H1 (cell line): ENCODE measurements at places on chromosomes 16 and 17.

- H3K36me3 ChIP-seq, result no peaks in the 10 kb centered on the region
- no peak overlapping the region for H3K4me3 ChIP-seq
- no peaks in the 10 kb centered on the region for H3K27me3 ChIP-seq
- no peak overlapping the region for H3K27ac ChIP-seq
- DNase-seq, result no peak
- no peaks in the 10 kb centered on the region for H3K4me1 ChIP-seq
Measured at GRCh38 chr16:57013229-57013628, 23.9 kb downstream of the NLRC5 start.

- no peaks in the 10 kb centered on the region for H3K36me3 ChIP-seq
- H3K27me3 ChIP-seq, result no peaks in the 10 kb centered on the region
- no peak overlapping the region for H3K27ac ChIP-seq
Measured at GRCh38 chr17:80743181-80743771, 198.6 kb downstream of the RPTOR start.

GRCh38 chr17:66690166-66690565 is 144.8 kb upstream of the CACNG5 start:
- H3K4me1 ChIP-seq, result no peaks in the 10 kb centered on the region
- no peaks in the 10 kb centered on the region for H3K36me3 ChIP-seq
- H3K27ac ChIP-seq, result no peak overlapping the region
- DNase-seq, result no peak
- no peaks in the 10 kb centered on the region for H3K27me3 ChIP-seq
- no peak overlapping the region for H3K4me3 ChIP-seq

- H3K4me3 ChIP-seq, result no peak overlapping the region
- H3K36me3 ChIP-seq, result no peaks in the 10 kb centered on the region
- peaks cover 76% of the 10 kb centered on the region for H3K27me3 ChIP-seq
- DNase-seq, result no peak
Measured at GRCh38 chr17:61464130-61464842, 12.1 kb downstream of the TBX4 start.

GRCh38 chr17:59757470-59757869 is 50.0 kb downstream of the VMP1 start:
- no peak overlapping the region for H3K4me3 ChIP-seq
- no peaks in the 10 kb centered on the region for H3K36me3 ChIP-seq
- DNase-seq, result no peak
- H3K27ac ChIP-seq, result no peak overlapping the region
- no peaks in the 10 kb centered on the region for H3K27me3 ChIP-seq
- H3K4me1 ChIP-seq, result peaks cover 6% of the 10 kb centered on the region

DNA sequence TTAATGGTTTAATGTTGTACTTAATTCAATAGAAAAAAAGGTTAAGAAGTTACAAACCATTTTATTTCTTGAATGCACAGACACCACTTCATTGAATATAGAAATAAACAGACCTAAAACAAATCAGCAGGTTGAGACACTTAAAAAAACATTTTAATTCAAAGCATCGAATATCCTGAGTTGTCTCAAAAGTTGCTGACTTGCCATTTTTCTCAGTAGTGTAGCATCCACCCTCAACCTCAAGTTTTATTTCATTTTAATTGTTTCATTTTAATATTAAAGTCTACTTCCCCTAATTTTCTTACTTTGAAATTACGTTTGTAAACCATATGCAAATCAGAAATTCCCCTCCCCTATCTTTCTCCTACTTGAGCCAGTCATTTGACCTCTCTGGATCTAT is 5.8 kb upstream of the MED13 start:
- no peak overlapping the region for H3K4me3 ChIP-seq
- H3K4me1 ChIP-seq, result peaks cover 3% of the 10 kb centered on the region
- H3K36me3 ChIP-seq, result no peaks in the 10 kb centered on the region
- H3K27me3 ChIP-seq, result no peaks in the 10 kb centered on the region
- DNase-seq, result no peak

- no peak for DNase-seq
- no peak overlapping the region for H3K4me3 ChIP-seq
- no peaks in the 10 kb centered on the region for H3K4me1 ChIP-seq
Measured at GRCh38 chr16:46658925-46659324, 30.1 kb downstream of the VPS35 start.

- H3K4me1 ChIP-seq, result peaks cover 31% of the 10 kb centered on the region
- H3K27ac ChIP-seq, result no peak overlapping the region
- no peak for DNase-seq
- H3K4me3 ChIP-seq, result no peak overlapping the region
- no peaks in the 10 kb centered on the region for H3K36me3 ChIP-seq
Measured at GRCh38 chr16:1914084-1914608, 4.1 kb downstream of the HS3ST6 start.

- H3K27ac ChIP-seq, result no peak overlapping the region
- no peak overlapping the region for H3K4me3 ChIP-seq
- H3K36me3 ChIP-seq, result peaks cover 67% of the 10 kb centered on the region
- no peaks in the 10 kb centered on the region for H3K27me3 ChIP-seq
- DNase-seq, result no peak
- peaks cover 3% of the 10 kb centered on the region; the same call in 1 of the 2 replicates for H3K4me1 ChIP-seq
Measured at GRCh38 chr17:28907709-28908475, 5.0 kb upstream of the DHRS13 start.

DNA sequence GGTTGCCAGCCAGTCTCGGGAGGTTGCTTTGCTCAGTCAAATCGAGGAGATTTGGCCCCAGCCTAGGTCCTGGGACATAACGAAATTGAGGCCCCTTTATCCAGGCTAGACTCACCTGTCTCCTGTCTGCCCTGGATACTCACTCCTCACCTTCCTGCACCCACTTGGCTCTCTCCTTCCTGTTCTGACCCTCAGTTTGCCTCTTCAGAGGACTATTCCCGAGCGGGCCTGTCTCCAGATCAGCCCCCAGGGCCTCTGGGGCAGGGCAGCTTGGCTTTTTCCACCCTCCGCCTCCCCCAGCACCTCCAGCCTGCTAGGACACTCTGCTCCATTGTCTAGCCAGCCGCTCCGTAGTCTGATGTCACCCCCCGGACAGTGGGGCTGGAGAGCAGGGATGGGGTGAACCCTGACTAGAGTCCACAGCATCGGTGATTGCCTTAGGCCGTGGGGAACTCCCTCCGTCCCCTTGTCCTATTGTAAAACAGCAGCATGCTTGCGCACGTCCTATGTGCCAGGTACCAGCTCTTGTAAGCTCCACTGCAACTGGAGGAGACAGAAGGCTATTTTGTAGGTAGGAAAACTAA is 8.8 kb downstream of the WFIKKN2 start:
- H3K36me3 ChIP-seq, result no peaks in the 10 kb centered on the region
- no peak for DNase-seq
- no peaks in the 10 kb centered on the region for H3K27me3 ChIP-seq
- no peak overlapping the region for H3K27ac ChIP-seq
- no peaks in the 10 kb centered on the region for H3K4me1 ChIP-seq

DNA sequence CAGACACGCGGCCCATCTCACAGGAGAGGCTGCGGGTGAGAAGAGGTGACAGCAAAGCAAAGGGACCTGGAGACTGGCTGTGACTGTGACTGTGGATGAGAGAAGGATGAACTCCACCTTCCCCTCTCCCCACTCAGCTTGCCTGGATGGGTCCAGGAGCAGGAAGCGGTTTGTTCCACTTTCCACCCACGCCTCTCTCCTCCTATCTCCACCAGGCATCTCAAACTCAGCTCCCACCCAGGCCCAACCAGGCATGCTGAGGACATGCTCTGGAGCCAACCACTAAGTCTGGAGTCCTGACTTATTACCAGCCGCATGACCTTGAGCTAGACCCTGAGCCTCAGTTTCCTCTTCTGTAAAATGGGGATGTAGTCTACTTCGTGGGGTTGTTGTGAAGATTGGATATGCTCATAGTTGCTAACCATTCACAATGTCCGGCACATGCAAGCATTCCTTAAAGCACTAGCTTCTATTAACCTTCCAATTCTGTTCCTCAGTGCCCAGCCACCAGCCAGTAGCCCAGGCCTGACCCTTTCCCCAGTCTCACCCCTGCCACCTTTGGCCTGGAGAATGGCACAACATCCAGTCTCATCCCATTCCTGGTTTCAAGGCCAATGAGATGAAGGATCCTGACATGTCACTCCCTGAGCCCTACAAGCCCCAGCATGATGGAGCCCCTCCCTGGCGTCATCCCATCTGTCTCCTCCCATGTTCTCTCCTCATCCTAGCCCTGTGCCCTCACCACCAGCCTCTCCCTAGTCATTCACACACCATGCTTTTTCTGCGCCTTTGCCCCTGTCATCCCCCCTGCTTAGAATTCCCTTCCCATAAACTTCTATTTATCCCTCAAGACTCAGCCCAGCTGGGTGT is 2.3 kb downstream of the GAS2L2 start:
- H3K27me3 ChIP-seq, result peaks cover 16% of the 10 kb centered on the region
- H3K36me3 ChIP-seq, result no peaks in the 10 kb centered on the region
- no peak for DNase-seq
- no peak overlapping the region for H3K4me3 ChIP-seq

GRCh38 chr16:75287708-75288107 is 36.3 kb upstream of the BCAR1 start:
- H3K27me3 ChIP-seq, result no peaks in the 10 kb centered on the region
- no peak overlapping the region for H3K27ac ChIP-seq
- no peaks in the 10 kb centered on the region for H3K4me1 ChIP-seq
- H3K4me3 ChIP-seq, result no peak overlapping the region

GRCh38 chr16:88618182-88618955 is 20.0 kb upstream of the IL17C start:
- no peaks in the 10 kb centered on the region for H3K4me1 ChIP-seq
- no peak for DNase-seq
- no peak overlapping the region; the same call in 1 of the 2 replicates for H3K27ac ChIP-seq
- H3K27me3 ChIP-seq, result no peaks in the 10 kb centered on the region
- H3K36me3 ChIP-seq, result peaks cover 17% of the 10 kb centered on the region

DNA sequence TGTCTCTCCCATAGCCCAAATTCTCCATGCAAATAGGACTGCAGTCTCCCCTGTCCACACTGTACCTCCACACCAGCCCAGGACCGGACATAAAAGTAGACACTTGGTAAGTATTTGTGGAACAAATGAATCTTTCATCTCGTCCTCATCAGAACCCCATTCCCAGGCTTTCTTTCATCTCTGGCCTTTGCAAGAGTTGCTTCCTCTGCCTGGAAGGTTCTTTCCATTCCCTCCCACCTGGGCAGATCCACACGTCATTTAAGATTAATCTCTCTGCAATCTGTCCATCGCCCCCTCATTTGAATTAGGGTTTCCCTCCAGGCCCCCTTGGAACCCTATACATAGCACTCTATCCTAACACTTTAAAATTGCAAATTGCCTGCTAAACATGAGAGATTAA is 3.9 kb upstream of the NXPH3 start:
- H3K4me1 ChIP-seq, result peaks cover 18% of the 10 kb centered on the region; the same call in 1 of the 2 replicates
- H3K27me3 ChIP-seq, result no peaks in the 10 kb centered on the region
- DNase-seq, result no peak

DNA sequence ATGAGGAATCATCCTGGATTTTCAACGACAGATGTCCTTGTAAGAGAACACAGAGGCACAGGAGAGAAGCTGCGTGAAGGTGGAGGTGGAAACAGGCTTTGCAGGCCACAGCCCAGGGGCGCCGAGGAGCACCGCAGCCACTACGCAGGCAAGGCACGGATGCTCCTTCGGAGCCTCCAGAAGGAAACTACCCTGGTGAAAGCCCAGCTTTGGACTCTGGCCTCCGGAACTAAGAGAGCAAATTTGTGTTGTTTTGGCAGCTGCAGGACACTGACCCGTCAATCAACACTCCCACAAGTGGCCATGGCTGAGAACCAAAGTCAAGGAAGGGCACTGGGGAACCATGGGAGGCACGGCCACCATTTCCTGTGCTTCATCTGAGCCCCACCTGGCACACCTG is 3.4 kb downstream of the ARL16 start:
- DNase-seq, result no peak
- no peak overlapping the region for H3K4me3 ChIP-seq
- peaks cover 10% of the 10 kb centered on the region for H3K4me1 ChIP-seq

DNA sequence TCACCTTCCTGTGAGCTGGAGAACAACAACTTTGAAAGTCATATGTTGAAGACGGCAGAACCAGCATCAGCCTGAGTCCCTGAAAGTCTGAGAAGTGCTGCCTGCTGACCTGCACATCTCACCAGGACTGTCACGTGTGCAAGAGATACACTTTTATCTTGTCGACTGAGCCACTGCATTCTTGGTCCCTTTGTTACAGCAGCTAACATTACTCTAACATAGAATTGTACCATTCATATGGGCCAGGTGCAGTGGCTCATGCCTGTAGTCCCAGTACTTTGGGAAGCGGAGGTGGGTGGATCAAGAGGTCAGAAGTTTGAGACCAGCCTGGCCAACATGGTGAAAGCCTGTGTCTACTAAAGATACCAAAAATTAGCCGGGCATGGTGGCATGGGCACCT is 40.1 kb downstream of the MARCHF10 start:
- no peaks in the 10 kb centered on the region for H3K36me3 ChIP-seq
- H3K4me3 ChIP-seq, result no peak overlapping the region
- DNase-seq, result no peak
- no peaks in the 10 kb centered on the region for H3K4me1 ChIP-seq
- no peak overlapping the region for H3K27ac ChIP-seq

DNA sequence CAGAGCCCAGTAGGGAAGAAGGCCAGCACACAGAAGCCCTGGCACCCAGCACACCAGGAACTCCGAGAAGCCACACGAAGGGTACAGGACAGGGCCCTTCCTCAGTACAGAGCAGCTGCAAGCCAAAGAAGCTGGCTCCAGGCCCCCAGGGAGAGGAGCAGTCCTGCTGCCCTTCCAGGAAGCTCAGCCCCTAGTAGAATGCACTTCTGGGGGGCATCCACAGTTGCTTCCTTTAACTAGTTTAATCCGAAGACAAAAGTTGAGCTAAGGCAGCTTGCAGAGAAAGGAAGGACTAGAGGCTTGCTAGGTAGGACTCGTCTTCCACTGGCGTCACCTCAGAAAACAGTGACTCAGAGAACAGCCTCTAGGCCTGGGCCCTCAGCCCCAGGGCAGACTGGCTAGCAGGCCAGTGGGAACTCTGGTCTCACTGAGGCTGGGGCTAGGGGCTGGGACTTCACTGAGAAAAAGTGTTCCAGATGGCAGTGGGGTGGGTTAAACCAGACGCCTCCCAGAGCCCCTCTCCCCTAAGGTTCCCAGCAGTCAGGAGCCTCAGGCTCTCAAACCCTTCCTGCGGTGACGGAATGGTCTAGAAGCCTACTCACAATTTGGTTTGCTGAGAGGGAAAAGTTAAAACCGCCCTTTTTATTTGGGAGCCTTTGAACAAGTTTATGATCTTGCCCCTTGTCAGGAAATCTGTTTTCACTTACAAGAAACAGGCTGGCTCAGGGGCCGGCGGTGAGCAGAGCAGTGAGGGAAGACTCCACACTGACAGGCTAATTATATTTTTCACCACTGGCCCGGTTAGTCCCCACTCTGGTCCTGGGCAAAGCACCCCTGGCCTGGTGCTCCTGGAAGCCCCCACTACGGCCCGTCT is 41.4 kb downstream of the ACTG1 start:
- no peaks in the 10 kb centered on the region for H3K4me1 ChIP-seq
- no peak overlapping the region for H3K27ac ChIP-seq
- H3K36me3 ChIP-seq, result no peaks in the 10 kb centered on the region
- DNase-seq, result no peak
- H3K4me3 ChIP-seq, result no peak overlapping the region

DNA sequence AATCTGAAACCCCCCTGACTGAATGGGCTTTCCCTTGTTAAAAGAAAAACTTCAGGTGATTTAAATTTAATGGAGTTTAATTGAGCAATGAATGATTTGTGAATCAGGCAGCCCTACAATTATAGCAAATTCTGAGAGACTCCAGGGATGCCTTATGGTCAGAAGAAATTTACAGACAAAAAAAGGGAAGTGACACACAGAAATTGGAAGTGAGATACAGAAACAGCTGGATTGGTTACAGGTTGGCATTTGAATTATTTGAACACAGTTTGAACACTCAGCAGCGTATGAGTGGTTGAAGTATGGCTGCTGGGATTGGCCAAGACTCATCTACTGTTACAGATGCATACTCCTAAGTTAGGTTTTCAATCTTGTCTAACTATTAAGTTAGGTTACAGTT is 19.0 kb upstream of the CPHXL start:
- H3K27me3 ChIP-seq, result no peaks in the 10 kb centered on the region
- H3K4me3 ChIP-seq, result no peak overlapping the region
- no peaks in the 10 kb centered on the region for H3K36me3 ChIP-seq
- H3K27ac ChIP-seq, result no peak overlapping the region
- no peak for DNase-seq
